SJSA1 (cell line): ENCODE measurements at places on chromosomes 13 and 19. TPM values are rescaled to one million over a fixed set of nuclear protein-coding genes. Genes with fewer than 3 reads are reported as not detected.

DNA sequence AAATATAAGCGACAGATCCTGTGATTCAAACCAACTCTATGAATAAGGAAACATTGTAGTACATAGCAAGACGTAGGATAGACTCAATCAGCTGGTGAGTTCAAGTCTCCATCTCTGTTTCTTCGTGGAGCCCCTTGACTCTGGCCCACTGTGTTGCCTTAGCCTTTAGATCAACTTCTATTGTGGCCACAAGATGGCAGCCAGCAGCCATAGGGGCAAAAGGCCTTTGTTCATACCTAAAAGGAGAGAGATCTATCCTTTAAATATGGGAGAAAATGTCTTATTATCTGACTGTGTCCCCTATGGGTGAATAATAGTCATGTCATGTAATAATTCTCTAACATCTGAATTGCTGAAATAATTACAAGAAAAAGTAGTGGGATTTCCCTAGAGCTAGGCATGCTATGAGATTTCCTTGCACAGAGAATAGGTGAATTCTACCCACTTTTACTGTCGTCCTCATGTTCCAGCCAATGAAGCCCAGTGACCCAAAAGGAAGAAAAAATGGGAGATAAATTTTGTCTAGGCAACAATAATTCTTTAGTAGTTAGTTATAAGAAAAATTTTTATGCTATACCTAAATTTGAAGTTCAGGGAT lies 129.4 kb downstream of the PCDH20 start:
- DNase-seq = no peak

GRCh38 chr19:47353307-47353712 lies 4.2 kb downstream of the DHX34 start:
- DNase-seq = no peak

The ZSCAN5B gene
- total RNA-seq = not detected in 2 replicates

GRCh38 chr19:16527334-16527935 lies 14.8 kb downstream of the CHERP start:
- DNase-seq = no peak

DNA sequence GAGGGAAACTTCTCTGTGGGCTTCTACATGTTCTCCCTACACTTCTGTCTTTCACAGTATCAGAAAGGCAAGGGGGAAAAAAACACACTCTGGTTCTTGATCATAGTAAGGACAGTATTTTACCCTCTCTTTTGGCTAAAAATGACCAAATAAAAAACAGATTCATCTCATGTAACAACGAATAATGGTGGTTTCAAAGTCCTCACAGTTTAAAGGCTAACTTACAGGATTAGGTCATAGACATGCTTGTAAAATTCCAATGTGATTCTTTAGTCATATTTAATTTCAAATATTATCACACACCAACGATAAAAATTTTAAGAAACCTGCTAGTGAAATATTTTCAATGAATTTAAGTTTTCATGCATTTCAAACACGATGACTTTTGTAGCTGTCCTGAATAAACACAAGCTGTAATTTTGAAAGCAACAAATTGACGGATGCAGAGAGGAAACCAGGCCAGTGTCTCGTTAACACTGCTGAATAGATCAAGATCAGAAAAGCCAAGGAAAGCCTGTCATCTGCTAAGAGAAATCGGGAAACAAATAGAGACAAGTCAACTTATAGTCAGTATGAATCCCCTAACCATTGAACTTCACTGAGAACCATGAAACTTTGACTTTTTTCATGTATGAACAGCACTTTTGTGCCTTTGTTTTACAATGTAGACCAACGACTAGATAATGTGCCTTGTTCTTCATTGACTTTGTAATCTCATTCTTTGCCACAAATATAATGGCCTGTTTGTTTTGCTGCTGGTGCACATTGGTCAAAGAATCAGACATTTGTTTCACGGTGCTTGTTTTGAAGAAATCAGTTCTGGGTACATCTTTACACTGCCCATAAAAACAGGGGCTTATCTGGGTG lies 22.0 kb downstream of the MBNL2 start:
- DNase-seq = no peak

The ACOD1 gene
- not detected in 2 replicates for total RNA-seq

The CPB2 gene
- total RNA-seq = not detected in 2 replicates

GRCh38 chr19:17215127-17215971 lies at the start of gene USE1:
TSS of gene USE1 (plus strand) at chr19:17215357. CDS start at chr19:17215406, 49 bp downstream.
- peak; percentile 91 for DNase-seq

The GIPR gene
- 0.72 and 2.1 TPM in 2 replicates for total RNA-seq

DNA sequence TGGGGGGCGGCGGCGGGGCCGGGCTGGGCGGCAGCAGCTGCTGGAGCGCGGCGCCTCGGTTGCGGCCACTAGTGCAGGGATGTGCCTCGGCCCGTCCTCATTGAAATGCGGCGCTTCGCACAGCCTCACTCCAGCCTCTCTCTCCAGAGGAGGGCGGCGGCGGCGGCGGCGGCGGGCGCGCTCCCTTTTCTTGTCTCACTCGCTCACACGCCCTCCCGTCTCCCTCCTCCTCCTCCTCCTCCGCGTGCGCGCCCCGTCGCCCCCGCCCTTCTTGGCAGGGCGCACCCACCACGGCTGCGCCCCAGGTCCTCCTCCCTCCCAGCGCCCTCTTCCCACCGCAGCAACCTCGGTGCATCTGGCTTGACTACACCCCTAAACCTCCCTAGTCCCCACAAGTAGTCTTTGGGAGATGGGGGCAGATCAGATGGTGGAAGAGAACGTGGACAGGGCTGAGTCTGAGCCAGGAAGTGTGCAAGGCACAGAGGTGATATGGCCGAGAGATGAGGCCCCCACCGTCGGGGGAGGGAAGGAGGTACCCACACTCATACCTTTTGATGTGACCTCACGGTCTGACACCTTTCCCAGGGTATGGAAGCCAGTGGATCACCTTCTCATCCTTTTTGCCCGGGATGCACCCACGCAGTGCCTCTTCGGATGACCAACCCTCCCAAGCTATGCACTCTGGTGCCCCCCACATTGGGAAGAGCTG lies at the start of gene DCLK1:
DCLK1 (minus strand) TSS at position 161 of the 709 bp plus-strand sequence.
- DNase-seq = peak; percentile 6

- no peak for DNase-seq
Observed at GRCh38 chr13:108915095-108915633, 285.8 kb downstream of the MYO16 start.

- DNase-seq = no peak
Observed at GRCh38 chr13:24215732-24216131, 55.2 kb downstream of the SPATA13 start.

DNA sequence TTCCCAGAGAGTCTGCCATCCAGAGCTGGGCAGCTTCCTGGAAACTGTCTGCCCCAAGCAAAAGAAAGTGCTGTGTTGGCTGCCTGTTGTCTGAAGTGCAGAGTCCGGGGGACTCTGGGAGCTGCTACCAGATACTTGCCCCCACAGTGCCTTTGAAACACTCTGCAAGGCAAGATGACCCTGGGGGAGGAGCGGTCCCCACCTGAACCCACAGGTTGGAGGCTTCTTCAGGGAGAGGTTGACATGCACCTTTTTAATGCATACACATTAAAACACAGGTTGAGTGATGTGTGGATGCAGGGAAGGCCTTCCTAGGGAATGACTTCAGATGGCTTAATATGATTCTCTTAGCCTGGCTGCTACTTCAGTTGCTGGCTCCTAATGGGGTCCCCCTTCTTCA lies 479.5 kb downstream of the ZNF536 start:
- no peak for DNase-seq

DNA sequence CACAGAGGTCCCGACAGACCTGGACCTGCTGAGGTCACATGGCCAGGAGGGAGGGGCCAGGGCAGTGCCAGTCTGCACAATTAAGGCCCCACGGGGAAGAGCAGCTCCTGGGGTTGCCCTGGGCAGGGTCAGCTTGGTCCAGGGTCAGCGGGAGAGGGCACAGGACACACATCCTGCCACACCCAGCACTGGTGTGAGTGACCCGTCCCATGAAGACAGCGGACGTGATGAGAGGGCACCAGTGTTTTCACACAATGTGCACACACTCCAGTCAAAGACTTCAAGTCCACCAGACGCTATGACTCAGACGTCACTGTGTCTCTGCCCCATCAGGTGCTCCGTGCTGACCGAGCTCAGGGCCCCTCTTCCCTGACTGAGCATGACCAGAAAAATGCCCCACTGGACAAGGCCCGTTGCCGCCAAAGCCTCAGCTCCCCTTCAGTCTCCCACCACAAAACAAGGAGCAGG lies 4.2 kb downstream of the TMEM259 start:
- DNase-seq = peak; percentile 42

GRCh38 chr13:79846386-79846785 lies 365.4 kb downstream of the NDFIP2 start:
- no peak for DNase-seq

DNA sequence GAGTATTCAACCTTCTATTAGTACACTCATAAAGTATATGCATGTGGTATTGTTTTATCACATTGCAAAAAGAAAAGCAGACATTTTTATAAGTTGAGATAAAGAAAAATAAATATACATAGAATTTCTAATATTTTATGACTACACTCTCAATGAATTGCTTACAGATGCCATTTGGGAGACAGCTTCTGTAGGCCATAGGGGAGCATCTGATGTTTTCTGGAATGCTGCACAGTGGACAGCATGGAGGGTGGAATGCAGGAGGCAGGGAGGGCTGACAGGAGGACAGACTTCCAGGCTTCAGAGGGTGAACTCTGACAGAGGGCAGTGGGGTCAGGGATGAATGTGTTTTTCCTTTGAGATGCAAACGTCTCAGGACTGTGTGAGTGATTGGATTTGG lies 45.8 kb downstream of the MIPEP start:
- DNase-seq = no peak

The PRR19 gene
- 0.55 and 2.5 TPM in 2 replicates for total RNA-seq

The LGALS7 gene
- total RNA-seq = not detected in 2 replicates

DNA sequence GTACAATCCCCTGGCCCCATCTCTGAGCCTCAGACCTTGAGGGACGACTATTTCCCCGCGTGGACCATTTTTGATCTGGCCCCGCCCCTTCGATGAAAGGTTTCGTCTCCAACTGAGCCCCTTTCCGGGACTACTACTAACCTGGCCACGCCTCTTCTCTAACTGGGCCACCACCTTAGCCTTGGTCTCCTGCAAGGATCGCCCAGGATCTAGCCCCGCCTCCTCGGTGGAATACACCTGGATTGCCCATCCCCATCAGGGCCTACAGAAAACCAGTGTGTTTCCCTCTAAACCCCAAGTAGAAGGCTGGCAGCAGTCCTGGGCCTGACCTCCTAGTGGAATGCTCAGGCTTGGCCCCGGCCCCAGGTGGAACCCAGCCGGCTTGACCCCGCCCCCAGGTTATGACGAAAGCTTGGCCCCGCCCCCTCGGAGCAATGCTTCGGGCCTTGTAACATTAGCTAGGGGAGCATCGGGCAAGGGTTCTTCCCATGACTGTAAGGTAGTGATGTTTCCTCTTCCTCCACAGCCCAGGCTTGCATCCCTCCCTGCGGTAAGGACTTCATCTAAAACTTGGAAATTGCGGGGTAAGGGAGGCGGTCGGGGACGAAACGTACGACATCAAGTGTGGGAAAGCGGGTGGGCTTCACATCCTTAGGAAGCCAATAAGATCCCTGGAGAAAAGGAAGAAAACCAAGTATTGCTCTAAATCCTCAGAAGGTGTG lies 9.1 kb downstream of the SPACA6 start:
- no peak for DNase-seq

- DNase-seq = no peak
Observed at GRCh38 chr13:103351035-103351828, 285.0 kb upstream of the SLC10A2 start.

DNA sequence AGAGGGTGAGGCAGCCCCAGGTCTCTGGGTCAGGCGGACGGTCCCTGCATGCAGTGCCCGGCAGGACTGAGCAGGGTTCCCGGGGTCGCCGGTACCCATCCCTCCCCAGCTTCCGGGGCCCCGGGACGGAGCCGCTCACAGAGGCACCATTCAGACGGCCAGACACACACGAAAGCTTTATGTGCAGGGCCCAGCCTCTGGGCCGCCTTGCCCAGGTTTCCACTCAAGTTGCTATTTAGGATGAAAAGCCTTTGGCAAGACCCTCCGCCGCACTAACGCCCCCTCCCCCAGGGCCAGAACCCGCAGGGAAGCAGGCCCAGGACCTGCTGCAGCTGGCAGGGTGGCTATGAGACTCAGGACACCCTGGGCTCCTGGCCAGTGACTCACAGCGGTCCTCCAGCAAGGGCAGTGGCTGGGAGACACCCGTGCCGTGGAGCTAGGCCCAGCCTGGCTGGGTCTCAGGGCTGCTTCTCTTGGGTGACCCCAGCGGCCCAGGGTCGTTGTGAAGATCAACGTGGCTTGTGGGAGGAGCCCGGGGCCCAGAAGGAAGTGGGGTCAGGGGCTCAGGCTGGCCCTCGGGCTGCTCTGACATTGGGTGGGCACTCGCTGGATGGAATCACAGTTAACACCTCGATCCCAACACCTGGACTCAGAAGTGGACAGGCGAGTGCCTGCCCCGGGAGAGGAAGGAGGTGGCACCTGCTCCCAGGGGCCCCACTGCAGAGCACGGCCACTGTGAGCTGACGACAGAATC lies 4.8 kb downstream of the C19orf25 start:
- no peak for DNase-seq

GRCh38 chr19:2045501-2046045 lies 5.5 kb downstream of the MKNK2 start:
- peak; percentile 40 for DNase-seq

The SLC27A5 gene
- total RNA-seq = 0.38 and 0.55 TPM in 2 replicates

- DNase-seq = no peak
Observed at GRCh38 chr13:41054212-41054877, 7.0 kb upstream of the WBP4 start.

- no peak for DNase-seq
Observed at GRCh38 chr13:41268764-41269163, 5.4 kb upstream of the MTRF1 start.

GRCh38 chr13:31101472-31102170 lies 60.1 kb downstream of the HSPH1 start:
- DNase-seq = no peak

The NCAN gene
- not detected in 2 replicates for total RNA-seq

DNA sequence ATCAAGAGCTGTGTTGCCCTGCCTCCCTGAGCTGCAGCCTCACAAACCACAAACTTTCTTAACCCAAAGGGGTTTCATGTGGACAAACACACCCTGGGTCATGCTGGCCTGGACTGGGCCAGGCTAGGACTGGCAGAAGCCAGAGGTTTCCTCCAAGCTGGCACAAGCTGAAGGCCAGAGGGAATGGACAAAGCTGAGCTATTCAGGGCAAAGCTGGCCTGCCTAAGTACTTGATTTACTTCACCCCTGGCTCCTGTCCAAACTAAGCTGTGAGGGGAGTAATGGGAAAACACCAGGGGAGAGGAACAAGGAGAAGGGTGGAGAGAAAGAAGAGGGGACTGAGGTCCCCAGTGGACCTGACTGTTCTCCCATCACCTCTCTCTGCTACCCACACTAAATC lies 6.2 kb downstream of the CPAMD8 start:
- no peak for DNase-seq

GRCh38 chr19:33193865-33194362 lies at the start of gene LRP3:
TSS of gene LRP3 (plus strand) at chr19:33194330. CDS start at chr19:33194786, 456 bp downstream.
- DNase-seq = no peak

GRCh38 chr19:47598407-47599349 lies 10.3 kb upstream of the BICRA start:
- peak; percentile 95 for DNase-seq
